NCI-H774 (cell line): ENCODE measurements at places on chromosomes 5 and 9.
A peak's percentile ranks its signal among the peaks of the same experiment; 100 is the strongest.

- DNase-seq, result peak; percentile 47
These were observed 8.7 kb downstream of the SERINC5 start for GRCh38 chr5:80246995-80247729.

- DNase-seq, result no peak
These were observed 49.6 kb downstream of the ANKDD1B start for GRCh38 chr5:75660678-75661465.

GRCh38 chr9:111886983-111887718 is 9.5 kb upstream of the UGCG start:
- no peak for DNase-seq

DNA sequence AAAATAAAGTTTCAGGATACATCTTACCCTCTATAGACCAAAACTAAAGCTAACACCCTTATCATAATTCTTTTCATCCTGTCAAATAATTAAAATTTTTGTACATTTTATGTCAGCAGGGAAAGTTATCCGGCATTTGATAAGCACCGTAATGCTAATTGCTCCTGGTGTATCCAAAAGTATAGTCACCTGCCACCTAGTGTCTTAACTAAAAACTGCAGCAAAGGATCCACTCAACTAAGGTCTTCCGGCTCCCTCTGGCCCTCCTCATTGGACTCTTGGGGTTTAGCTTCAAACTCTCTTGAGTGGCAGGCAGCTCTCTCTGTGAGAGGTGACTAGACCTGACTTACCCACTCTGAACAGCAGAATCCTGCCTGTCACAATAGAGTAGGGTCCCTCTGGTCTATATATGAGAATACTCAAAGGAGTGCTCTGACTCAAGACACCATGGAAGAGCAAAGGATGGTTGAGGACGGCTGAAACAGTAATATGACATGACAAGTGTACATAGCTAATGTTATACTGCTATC is 60.4 kb upstream of the CAST start:
- peak; percentile 82 for DNase-seq

GRCh38 chr5:113245427-113246225 is 189.2 kb downstream of the TSSK1B start:
- no peak for DNase-seq

DNA sequence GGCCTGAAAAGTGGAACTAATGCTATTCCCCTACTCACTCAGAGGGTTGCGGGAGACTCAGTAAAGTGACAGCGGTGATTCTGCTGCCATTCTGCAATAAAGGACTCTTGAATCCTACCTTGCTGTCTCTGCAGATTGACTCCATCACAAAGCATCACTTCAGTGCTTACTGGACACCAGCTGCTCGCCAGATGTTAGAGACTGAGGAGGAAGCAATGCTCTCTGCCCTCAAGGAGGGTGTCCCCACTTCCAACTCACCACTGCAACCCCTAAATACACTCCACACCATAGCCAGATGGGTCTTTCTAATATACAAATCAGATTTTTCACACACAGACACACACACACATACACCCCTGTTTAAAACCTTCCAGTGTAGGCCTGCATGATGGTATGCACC is 21.4 kb downstream of the TTLL11 start:
- no peak for DNase-seq

DNA sequence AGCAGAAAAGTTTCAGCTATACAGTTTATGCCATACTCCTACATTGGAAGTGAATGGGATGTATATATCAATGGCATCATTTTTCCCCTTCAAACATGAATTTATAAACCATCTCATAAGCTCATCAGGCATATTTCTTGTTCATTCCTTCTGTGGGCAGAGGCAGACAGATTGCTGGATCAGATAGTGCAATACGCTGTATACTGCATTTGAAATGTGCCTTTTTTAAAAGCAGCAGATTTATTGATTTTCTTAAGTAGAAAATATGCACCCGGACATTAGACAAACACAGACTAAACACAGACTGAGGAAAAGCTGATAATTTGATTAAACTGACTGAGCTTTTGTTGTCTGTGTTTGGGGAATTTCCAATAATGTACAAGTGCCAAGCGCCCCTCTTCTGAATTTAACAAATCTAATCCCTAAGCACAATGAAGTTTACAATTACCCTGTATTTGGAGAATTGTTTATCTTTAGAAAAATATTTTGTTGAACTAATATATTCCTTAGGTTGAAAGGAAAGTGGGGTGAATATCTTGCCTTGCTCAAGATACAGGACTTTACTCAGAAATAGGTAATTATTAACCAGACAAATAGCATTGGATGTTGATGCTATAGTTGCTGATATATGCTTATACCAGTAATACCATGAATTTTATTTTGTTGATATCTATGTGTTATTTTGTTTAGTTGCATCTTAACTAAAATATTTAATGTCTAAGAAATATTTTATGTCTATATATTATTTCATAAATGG is 566.6 kb upstream of the MEF2C start:
- no peak for DNase-seq

DNA sequence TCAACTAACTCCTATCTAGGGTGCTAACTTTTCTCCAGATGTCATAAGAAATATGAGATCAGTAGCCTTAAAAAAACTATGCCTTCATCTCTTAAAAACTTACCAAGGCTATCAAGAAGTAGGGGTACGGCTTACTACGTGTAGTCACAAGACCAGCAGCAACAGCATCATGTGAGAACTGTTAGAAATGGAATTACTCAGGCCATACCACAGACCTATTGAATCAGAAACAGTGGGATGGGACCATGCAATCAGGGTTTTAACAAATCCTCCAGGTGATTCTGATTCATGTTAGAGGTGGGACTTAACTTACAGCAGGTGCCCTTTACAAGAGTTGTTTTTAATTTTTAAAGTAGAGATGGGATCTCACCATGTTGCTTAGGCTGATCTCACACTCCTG is 4.6 kb downstream of the IFNE start:
- no peak for DNase-seq

- DNase-seq, result no peak
These were observed 14.5 kb downstream of the CATSPER3 start for GRCh38 chr5:134982230-134982629.

DNA sequence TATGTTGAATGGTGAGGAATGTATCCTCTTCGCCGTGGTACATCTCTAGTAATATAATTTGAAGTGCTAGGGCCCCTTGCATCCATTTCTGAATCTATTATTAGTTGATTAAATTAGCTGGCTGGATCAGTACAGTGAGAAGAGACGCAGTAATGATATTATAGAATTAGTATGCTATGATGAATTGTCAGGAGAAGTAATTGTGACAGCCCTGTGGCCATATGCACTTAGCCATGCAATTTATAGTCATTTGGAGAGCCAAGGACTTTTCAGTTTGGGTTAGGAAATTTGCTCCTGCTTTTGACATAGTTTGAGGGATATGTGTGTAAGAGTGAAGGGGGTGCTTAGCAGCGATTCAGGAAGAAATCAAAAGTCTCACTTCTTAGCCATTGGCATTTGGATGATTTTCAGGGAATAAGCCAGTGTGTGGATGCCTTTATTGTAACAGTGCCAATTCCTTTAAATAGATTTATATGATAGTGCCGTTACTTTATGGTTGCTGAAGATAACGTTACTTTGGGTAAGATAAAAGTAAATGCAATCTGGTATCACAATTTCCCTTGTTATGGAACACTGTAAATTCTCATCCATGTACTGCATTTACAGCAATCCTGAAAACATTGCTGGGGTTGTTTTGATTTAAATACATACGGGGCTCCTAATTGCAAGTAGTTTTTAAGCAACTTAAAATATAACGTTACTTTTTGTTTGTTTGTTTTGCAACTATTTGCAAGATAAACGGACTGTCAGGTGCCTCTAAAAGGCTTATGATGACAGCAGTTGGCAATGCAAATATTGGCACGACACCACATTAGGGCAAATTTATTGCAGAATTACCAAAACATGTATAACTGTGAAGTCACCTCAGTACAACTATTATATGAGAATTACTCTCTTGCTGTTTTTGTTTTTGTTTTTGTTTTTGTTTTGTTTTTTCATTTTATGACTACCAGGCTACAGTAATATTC is 875.4 kb upstream of the WWC1 start:
- no peak for DNase-seq

DNA sequence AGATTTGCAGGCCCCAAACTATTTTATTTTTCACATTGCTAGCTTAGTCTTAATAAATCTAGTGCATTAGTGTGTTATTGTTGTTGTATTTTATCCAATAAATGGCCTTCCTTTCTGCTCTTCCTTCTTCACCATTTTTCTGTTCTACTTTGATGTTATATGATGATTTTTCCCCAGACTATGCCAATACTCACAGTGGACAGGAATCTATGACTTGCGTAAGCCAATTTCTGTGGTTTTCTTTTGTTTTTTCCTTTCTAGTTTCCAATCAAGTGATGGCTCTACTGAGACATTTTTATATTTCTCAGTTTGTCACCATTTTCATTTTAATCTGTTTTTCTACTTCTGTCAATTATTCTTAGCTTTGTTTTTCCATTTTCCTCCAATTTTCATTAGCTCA is 106.8 kb upstream of the FBXL7 start:
- no peak for DNase-seq

DNA sequence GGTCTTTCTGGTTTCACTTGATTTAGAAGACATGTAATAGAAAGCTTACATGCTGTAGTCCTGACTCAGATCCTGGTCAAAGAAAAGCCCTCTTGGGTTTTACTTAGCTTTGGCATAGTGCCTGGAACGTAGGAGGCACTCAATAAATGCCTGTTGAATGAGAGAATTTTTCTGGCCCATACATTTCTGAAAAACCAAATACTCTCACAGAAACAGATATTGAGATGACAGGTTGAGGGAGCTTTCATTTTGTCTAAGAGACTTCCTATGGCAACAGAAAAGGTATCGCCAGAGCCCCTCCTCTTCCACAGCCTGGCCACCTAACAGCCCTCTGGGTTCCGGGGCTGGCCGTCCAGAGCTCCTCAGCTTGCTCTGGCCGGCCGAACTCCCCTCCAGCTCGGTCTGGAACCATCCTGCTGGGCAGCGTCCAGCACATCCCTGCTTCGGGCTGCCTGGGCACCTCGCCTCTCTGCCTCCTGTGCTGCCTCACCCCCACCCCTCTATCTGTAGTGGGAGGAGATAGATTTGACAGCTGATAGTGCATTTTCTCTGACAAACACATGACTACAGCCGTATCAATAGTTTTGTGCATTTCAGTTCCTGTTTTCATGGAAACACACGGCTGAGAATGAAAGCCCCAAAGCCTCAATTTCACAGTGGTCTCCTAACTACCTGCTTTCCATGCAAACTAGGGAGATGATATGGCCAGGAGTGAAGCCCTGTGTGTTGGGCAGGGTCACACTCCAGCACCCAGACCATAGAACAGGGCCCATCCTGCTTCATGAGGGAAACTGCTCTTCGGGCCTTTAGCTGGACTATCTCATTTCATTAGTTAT is 1.1 kb downstream of the IL4 start:
- DNase-seq, result no peak

DNA sequence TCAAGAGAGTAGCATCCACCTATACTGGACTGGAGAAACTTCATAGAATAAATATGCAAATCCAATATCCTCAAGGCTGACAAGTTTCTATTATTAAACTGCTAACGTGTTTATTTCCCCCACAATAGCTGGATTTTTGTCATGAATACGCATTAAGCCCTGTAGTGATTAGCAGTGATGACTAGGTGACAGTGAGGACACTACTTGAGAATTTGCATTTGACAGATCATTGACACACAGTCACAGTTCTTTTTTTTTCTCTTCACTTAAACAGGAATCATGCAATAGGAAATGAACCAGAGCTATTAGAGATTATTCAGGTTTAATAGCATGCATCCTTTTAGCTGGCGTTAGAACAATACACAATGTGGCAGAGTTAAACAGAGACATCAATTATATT is 35.3 kb downstream of the MPDZ start:
- peak; percentile 57 for DNase-seq

DNA sequence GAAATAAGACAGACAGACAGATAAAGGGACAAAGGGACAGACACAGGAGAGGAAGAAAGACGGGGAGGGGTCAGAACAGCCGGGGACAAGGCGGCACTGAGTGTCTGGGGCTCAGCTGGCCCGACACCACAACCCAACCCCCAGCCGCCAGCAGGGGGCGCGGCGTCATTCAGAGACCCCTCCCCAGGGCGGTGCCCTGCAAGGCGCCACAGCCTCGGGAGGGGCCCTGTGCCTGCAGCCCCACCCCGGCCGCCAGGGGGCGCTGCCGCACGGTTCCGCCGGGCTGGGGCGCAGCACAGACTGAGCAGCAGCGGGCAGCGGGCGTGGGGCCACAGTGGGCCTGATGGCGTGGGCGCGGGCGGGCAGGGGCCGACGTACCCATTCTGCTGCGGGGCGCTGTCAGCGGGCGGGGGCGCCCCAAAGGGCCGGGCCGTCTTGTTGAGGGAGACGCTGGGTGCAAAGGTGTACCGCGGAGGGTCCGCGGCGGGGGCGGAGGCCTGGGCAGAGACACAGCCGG is 5.9 kb downstream of the PDLIM7 start:
- DNase-seq, result no peak

- no peak for DNase-seq
These were observed 62.7 kb upstream of the ASS1 start for GRCh38 chr9:130382096-130382495.

- no peak for DNase-seq
These were observed 42.9 kb downstream of the CDK5RAP2 start for GRCh38 chr9:120536949-120537640.
